Posterior cingulate gyrus (tissue), 11 donors: ENCODE measurements at places on chromosomes 1 and 21.

- DNase-seq = no peak
These were observed 116.3 kb downstream of the NAV1 start for GRCh38 chr1:201655243-201655642.

GRCh38 chr1:204143276-204144041 lies 8.4 kb downstream of the ETNK2 start:
- no peak for DNase-seq

GRCh38 chr1:43277116-43277876 lies 7.5 kb downstream of the TMEM125 start:
- peak; percentile 40 for DNase-seq

- no peak for DNase-seq
These were observed 990 bp upstream of the MRPS6 start for GRCh38 chr21:34072145-34073031.

DNA sequence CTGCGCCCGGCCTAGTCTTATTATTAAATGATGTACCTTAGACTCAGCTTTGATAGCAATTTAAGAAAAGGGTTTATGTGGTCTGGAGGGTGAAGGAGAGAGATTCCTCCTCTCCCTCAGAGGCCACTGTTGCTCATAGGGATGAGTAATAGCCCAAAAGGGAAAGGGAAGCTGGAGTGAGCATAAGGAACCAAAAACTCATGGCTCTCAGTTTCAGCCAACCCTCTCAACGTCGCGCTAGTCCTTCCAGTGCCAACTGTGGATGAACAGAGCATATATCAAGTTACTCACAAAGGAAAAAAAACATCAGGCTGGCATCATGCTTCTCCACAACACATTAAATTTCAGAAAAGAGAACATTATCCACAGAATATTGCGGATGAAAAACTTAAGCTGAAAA lies 8.3 kb upstream of the GPR89B start:
- DNase-seq = no peak

DNA sequence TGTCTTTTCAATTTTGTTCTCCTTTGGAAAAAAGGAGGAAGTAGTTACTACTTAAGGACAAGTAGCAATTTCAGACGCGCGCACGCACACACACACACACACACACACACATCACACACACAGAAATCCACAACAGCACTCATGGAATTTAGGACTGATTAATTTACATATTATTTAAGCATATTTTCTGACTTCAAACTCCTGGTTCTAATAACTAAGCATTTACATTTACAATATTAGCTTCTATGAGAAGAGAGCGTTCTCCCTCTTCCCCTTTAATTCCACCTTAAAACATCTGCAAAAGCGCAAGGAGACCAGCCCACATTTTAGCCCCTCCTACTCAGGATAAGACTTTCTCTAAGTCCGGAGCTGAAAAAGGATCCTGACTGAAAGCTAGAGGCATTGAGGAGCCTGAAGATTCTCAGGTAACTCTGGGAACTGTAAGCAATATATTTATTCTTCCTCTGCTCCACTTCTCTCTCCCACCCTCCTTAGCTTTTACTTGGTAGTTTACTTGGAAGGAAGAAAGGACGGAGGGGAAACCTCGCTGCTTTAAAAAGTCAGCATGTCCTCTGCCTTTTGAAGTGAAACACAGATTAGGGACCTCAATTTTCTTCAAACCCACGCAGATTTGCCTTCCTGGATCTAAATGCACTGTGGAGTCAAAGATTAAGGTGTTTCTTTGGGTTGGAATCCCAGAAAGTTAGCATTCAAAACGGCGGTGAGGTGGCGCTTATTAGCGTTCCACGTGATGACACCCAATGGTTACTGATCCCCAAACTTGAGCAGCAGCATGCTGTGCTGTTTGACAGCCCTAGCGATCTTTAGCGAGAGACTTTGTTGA lies at the start of gene PLA2G4A:
PLA2G4A (plus strand) TSS at position 339 of the 844 bp plus-strand sequence. CDS start 25,406 bp downstream, outside the sequence.
- DNase-seq = no peak

GRCh38 chr1:117658676-117659075 lies 52.8 kb downstream of the TENT5C start:
- no peak for DNase-seq

GRCh38 chr1:9112961-9113880 lies 15.7 kb downstream of the GPR157 start:
- DNase-seq = no peak

GRCh38 chr1:25615563-25616094 lies 962 bp upstream of the MAN1C1 start:
- no peak for DNase-seq

DNA sequence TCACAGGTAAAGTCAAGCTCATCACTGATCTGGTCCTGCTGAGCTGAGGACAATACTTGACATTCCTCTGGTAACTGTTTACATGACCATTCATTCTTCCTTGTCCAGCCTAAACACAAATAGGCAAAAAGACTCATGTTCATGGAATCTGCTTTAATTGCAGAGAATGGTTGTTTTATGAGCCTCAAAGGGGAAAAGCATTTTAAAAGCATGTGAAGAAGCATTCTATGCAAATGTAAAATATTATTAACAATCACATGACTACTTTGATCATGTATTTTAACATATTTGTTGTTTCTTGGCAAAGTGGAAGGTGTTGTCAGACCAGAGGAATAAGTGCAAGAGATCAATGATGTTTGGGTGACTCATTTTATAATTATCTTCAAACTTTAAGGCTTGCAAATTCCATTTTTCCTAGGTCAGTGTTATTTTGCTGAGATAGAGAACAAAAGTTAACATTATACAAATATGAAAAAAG lies 133.7 kb downstream of the RUNX1 start:
- DNase-seq = no peak

DNA sequence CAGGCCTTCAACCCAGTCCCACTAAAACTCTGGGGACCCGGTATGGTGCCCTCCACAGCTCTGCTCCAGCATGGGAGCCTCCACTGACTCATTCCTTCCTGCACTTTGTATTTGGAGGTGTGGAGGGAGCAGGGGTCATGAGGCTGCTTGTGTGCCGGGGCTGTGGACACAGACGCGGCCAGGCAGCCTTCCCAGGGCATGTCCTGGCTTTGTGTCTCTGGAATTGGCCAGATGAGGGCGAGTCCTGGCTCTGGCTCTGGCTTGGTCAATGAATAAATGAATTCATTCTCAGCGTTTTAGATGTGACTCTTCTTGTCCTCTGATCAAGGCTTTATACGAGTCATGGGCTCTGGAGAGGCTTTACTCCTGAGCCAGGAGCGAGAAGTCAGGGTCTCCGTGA lies 19.1 kb downstream of the AJAP1 start:
- no peak for DNase-seq

GRCh38 chr1:94707321-94708298 lies 112.5 kb upstream of the SLC44A3 start:
- no peak for DNase-seq

GRCh38 chr1:174550296-174550695 lies 102.5 kb downstream of the GPR52 start:
- DNase-seq = no peak

DNA sequence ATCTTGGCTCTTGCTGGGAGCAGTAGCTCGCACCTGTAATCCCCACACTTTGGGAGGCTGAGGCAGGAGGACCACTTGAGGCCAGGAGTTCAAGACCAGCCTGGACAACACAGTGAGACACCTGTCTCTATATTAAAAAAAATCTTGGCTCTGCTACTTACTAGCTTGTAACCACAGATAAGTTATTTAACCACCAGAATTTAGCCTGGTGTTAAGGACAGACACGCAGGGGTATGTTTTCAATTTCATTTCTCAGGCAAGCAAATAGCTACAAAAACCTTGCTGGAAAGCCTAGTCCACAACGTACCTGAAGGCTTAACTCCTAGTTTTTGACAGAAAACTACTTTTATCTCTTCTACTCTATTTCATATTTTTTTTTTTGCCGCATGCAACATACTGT lies 24.8 kb upstream of the GFI1 start:
- no peak for DNase-seq

GRCh38 chr1:116948046-116948445 lies 38.3 kb downstream of the PTGFRN start:
- DNase-seq = no peak

DNA sequence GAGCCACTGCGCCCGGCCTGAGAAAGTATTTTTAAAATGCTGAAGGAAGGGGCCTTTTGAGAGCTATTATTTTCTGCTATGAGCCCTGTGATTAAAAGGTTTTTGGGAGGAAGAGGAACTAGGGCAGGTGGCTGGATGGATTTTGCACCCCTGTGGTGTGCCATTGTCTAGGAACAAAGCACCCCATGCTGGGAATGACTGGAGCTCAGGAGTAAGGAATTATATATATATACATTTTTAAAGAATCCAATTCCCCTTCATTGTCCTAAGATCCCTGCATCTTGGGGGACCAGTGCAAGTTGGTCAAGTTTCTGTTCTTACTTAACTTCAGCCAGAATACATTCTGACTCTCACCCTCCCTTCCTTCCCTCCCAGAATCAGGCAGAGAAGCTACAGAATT lies 91.6 kb downstream of the ZNF648 start:
- no peak for DNase-seq

GRCh38 chr1:19737104-19737825 lies 62.5 kb downstream of the TMCO4 start:
- no peak for DNase-seq

GRCh38 chr1:228198977-228199590 lies 8.8 kb upstream of the OBSCN start:
- DNase-seq = no peak

- DNase-seq = no peak
These were observed 3.5 kb upstream of the LGR6 start for GRCh38 chr1:202189918-202190715.

- no peak for DNase-seq
These were observed 998 bp downstream of the KDF1 start for GRCh38 chr1:26959270-26959669.

DNA sequence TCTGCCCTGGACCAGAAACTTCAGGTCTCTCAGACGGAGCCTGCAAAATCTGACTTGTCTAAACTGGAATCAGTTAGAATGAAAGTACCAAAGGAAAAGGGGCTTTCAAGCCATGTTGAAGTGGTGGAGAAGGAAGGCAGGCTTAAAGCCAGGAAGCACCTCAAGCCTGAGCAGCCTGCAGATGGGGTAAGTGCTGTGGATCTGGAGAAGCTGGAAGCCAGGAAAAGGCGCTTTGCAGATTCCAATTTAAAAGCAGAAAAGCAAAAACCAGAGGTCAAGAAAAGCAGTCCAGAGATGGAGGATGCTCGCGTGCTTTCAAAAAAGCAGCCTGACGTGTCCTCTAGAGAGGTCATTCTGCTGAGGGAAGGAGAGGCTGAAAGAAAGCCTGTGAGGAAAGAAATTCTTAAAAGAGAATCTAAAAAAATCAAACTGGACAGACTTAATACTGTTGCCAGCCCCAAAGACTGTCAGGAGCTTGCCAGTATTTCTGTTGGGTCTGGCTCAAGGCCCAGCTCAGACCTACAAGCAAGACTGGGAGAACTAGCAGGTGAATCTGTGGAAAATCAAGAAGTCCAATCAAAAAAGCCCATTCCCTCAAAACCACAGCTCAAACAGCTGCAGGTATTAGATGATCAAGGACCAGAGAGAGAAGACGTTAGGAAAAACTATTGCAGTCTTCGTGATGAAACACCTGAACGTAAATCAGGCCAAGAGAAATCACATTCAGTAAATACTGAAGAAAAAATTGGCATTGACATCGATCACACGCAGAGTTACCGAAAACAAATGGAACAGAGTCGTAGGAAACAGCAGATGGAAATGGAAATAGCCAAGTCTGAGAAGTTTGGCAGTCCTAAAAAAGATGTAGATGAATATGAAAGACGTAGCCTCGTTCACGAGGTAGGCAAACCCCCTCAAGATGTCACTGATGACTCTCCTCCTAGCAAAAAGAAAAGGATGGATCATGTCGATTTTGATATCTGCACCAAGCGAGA lies 46.6 kb downstream of the ZBTB17 start:
- DNase-seq = no peak

DNA sequence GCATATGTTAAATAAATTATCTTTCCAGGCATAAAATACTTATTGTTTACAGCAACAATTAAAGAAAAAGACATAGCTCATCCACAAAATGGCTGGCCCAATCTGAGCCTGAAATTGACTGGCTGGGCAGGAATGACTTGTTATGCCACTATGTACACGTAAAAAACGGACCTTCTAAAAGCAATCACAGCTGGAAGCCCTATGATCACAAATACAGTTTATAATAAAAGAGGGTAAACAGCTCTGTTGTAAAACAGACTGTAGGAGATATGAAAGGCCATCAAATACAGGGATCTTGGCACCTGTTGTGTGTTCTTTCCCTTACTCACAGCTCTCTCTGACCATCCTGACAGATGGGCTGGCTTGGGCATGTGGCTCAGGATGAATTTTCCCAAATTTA lies 70.5 kb upstream of the DMRTA2 start:
- no peak for DNase-seq

DNA sequence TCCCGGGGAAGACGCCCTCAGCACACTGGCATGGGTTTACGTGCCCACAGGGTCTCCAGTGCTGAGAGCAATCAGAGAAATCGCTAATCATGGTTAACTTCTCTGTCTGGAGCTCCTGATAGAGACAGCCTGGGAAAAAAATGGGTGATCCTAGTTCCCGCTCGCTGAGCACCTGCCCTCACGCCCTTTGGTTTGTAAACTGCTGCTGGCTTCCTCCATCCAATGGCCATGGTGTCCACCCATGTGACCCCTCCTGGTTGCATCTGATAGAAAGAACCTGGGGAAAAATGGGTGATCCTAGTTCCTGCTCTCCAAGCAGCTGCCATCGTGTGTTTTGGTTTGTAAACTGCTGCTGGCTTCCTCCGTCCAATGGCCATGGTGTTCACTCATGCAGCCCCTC lies 402.2 kb downstream of the PRDM2 start:
- DNase-seq = no peak

DNA sequence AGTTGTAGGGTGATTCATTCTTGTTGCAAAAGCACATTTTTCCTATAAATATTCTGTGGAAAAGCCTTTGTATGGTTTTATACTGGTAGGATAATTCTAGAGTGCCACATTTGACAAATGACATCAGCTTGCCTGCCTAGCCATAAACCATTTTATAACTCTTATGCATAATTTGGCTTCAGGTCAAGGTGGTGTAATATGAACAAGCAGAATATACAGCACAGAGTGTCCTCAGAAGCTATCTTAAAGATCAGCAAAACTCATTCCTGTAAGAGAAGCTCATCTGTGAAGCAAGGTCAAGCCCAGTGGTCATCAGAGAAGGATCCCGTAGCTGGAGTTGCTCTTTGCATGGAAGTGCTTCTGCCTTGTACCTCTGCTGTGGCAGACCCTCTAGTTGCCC lies 24.0 kb upstream of the C1orf21 start:
- no peak for DNase-seq

- no peak for DNase-seq
These were observed 16.4 kb upstream of the MIXL1 start for GRCh38 chr1:226207048-226207447.

GRCh38 chr1:47402591-47402990 lies 13.5 kb upstream of the FOXE3 start:
- DNase-seq = no peak

GRCh38 chr1:11498956-11499594 lies 20.1 kb downstream of the DISP3 start:
- DNase-seq = no peak

DNA sequence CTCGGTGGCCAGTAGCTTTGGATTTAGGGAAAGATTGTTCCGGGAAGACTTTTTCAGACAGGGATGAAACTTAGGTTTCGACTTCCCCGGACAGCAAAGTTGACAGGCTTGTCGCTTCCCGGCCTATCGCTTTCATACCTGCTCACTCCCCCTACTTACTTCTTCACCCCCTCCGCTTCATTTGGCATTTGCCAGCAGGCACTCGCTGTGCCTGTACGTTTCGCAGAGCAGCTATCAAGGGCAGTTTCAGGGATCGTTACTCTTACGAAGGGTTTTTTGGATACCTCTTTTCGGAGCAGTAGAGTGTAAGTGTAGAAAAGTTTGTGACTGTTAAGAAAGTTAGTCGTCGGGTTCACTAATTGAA lies 393 bp downstream of the BLZF1 start:
- no peak for DNase-seq

- no peak for DNase-seq
These were observed 20.6 kb upstream of the BACE2 start for GRCh38 chr21:41147096-41147978.
